CD4-positive, alpha-beta T cell treated with Interleukin-4 for 4 hours (primary cell): ENCODE measurements at places on chromosomes 2 and 18.

DNA sequence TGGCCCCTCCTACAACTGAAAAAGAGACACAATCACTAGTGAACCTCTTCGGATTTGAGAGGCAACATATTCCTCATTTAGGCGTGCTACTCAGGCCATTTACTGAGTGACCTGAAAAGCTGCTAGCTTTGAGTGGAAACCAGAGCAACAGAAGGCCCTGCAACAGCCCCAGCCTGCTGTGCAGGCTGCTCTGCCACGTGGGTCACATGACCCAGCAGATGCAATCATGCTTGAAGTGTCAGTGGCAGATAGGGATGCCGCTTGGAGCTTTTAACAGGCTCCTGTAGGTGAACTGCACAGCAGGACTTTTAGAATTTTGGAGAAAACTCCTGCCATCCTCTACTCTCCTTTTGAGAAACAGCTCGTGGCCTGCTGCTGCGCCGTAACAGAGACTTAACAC, 578.6 kb upstream of the RAB6C start:
- DNase-seq: no peak

DNA sequence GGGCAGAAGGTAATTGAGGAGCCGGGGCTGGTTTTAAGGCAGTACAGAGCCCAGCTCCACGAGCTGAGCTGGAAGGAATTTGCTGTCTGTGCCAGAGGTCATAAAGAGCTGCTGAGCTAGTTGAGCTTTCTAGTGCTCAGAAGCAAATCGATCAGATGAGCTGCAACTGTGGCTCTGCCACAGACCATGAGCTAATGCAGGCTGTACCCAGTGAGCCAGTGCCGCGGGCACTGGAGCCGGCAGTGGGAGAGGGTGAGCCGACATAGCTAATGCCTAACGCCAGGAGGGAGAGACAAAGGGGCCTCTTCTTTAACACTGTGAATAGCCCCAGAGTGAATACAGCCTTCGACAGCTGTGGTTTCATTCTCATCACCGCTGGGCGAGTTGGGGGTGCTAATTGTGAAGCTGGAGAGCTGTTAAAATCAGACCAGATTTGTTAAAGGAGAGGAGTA, 410.1 kb upstream of the TCF4 start:
- DNase-seq: no peak

DNA sequence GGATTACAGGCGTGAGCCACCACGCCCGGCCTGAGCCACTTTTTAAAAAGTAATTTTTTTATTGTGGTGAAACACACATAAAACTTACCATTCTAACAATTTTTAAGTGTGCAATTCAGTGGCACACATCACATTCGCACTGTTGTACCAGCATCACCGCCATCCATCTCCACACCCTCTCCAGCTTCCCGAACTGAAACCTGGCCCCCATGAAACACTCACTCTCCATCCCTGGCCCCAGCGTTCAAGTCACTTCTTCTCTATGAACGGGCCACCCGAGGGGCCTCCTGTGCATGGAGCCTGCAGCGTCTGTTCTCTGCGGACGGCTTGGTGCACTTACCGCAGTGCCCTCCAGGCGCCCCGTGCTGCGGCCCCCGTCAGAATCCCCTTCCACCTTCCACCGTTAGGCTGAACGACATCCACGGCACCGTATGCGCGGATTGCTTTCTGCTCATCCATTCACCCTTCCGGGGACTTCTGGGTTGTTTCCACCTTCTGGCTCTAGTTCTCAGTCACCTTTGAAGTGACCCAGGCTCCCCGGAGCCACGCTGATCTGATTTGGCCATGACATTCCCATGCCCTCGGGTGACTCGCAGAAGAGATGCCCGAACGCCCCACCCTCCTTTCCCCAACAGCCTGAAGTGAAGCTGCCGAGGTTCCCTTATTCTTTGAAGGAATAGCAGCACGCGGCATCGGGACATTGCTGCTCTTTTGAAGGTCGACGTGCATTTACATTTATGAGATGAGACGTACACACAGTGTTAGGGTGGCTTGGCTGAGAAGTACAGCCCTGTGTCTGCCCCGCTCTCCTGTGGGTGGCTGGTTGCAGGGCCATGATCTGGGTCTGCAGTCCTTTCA, 134.4 kb downstream of the MBP start:
- DNase-seq: no peak

DNA sequence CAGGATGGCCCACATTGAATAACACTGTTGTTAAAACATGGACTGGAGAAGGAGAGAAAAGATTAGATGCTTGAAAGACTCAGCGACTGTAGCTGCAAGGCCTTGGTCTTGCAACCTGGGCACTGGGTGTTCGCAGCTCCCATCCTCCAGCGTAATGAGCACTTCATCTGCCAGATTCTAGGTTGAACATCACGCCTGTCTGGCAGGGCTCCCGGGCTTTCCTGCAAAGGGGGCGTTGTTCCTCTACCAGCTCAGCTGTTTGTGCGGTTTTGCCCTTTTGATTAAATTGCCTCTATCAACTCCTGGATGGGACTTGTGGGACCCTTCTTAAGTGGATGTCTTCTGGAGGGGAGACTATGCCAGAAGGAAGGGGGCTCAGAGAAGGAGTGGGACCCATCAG, 215.4 kb downstream of the KLHL29 start:
- DNase-seq: no peak

- DNase-seq: no peak
These were observed 93.5 kb downstream of the ARL6IP6 start for GRCh38 chr2:152811916-152812315.

- DNase-seq: no peak
These were observed 221.8 kb upstream of the OSR1 start for GRCh38 chr2:19580264-19580663.

- no peak for DNase-seq
These were observed 10.3 kb downstream of the STAMBP start for GRCh38 chr2:73838889-73839534.

GRCh38 chr2:3628800-3629199, 29.2 kb upstream of the ALLC start:
- no peak for DNase-seq

- DNase-seq: no peak
These were observed 299.0 kb downstream of the FBXO15 start for GRCh38 chr18:73848656-73849055.

DNA sequence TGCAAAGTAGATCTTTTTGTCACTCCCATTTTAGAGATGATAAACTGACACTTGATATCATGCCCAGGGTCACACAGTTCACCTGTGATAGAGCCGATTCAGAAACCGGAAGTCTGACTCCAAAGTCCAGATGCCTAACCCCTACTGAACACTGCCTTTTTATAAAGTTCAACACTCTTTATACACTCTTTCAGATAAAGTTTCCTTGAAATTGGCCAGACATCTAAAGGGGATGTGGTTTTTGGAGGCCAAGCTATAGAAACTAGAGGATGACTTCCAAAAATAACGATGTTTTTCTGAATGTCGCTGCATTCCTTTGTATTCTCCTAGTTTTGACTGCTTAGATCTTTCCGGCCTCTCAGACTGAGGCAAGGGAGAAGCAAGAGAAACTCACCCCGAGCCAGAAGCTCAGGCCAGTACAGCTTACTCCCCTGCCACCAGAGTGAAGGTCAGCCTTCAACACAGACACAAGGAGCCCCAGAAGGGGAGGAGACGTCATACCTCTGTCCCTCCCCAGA, 61.8 kb downstream of the NRP2 start:
- no peak for DNase-seq

- no peak for DNase-seq
These were observed 466.9 kb upstream of the HNRNPA3 start for GRCh38 chr2:176745543-176746200.

DNA sequence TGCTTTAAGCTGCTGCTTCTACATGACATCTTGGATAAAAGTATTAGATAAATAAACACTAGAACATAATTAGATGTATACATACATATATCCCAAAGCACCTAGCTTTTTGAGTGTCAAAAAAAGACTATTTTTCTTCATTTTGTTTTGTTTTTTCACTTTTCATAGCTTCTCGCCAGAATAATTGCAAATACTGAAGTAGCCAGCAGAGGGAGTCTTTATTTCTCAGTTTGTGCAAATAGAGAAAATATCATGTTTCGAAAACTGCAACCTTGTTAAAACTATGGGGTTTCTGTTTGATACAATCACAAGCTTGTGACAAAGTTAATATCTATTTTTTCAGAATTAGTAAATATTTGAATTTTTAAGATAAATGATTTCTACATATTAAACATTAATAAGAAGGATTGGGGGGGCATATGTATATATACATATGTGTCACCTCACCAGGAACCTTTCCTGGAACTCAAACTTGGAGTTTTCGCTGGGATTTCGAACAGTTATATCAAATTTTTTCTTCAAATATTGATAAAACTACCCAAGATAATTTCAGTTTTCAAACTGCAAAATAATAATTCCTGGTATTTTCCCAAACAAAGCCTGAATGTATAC, 61.0 kb downstream of the GRB14 start:
- no peak for DNase-seq

- DNase-seq: no peak
These were observed 15.2 kb upstream of the NCL start for GRCh38 chr2:231479455-231479854.

- no peak for DNase-seq
These were observed 129.0 kb upstream of the MYCN start for GRCh38 chr2:15811367-15811766.

DNA sequence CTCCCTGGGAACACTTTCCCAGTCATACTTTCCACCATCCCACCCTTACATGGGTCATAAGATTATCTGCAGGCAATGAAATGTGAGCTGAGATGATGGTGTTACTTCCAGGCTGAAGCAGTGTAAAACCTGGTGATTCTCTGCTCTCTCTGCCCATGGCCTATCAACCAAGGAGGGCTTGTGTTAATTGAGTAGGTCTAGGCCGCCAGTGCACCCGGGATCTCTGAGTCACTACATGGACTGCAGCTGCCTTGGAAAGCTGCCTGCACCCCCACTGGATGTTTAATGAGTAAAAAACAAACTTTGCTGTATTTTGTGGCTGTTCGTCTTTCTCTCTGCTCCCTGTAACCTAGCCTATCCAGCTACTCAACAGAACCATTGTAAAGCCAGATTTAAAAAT, 451.7 kb upstream of the SMIM21 start:
- no peak for DNase-seq

DNA sequence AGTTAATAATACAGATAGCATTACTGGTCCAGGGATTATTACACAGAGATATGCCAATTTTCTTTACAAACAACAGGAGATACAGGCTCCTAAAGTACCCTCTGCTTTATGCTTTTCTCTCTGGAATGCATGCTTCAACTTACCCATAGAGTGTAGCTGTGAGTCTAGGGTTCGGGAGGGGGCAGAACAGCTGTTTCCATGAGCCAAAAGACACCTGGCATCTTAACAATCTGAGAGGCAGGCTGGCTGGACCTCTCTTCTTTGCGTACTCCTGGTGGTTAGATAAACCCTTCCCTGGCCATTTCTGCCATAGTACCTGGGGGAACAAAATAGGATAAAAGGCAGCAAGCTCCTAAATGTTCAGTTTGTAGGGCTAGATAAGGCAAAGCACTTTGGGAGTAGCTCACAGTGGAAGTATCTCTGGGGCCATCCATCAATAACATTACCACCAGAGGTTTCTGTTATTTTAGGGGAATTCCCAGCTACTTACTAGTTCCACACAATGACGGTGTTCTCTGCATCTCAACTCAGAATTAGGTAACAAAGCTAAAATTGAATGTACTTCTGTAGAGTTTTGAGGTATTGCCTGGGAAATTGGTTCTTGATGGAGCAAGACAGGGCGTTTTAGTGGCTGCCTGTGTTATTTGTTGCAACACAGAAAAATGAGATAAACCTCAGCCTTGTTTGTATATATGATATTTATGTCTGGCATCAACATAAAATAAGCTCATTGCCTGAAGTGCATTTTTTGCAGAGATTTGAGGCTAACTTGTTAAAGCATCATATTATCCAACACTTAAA, 6.2 kb upstream of the CCDC85A start:
- no peak for DNase-seq

DNA sequence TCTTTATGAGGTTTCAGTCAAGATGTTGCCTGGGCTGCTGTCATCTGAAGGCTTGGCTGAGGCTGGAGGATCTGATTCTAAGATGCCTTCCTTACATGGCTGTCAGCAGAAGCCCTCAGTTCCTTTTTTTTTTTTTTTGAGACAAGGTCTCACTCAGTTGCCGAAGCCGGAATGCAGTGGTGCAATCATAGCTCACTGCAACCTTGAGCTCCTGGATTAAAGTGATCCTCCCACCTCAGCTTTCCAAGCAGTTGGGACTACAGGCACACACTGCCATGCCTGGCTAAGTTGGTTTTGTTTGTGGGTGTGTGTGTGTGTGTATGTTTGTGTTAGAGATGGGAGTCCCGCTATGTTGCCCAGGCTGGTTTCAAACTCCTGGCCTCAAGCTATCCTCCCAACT, 13.1 kb upstream of the SLC35F5 start:
- DNase-seq: no peak

DNA sequence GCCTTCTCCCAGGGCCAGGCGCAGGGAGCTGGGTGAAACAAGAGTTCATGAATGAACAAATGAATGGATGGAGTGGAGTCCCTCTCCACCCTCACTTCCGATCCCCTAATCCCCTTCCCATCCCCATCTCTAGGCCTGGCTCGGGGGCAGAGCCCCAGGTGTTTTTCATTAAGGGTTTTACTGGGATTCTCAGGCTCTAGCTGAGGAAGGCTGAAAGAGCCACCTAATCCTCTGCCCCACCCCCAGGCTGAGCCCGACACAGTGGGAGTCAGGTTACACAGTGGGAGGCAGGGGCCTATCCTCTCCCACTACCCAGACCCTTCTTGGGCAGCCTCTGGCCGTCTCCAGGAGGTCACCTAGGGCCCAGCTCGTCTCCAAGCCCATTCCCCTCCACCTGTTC, 36.1 kb downstream of the SDC1 start:
- DNase-seq: no peak

- no peak for DNase-seq
These were observed 53.1 kb downstream of the SLC4A5 start for GRCh38 chr2:74290066-74290465.

DNA sequence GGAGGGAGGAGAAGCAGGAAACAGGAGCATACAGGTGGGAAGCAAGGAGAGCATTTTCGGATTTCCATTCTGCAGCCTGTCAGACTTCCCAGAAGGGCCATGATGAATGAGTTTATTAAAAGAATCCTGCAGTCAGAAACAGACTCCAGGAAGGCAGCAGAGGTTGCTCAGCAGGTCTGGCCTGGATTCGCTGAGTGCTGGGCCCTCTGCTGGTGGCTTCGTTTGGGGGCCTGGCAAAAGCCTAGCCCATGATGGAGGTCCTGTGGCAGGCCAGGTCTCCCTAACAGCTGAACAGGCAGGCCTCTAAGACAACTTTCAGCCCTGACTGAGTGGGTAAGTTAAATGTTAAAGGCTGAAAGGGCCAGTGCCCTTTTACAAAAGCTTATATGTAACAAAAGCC, 108.2 kb upstream of the CAPN13 start:
- no peak for DNase-seq

DNA sequence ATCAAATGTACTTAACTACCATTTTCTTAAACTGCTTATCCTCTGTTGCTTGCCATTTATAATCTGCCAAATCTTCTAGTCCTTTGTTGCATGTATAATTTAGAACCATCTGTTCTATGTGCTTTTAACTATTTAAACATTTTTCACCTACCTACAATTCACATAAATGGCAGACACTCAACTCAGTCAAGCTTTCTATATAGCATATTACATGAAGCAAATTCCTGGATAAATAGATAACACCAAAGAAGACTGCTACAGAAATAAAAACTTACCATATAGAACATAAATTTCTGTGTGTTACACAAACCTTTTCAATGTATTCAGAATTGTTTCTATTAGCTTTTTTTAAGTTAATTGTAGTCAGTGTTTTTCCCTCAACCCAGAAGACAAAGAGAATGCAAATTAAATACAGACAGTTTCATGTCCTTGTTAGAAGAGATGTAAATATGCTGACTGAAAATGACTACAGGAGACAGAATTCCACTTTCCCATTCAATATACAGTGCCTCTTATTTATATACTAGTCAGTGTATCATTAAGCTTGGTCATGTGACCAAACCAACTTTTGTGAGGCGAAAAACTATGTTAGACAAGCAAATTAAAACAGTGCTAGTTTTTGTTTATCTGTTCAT, 2.6 kb downstream of the BAZ2B start:
- DNase-seq: no peak
